ENCODE measurements at places on chromosomes 4 and X. TPM values are rescaled to one million over a fixed set of nuclear protein-coding genes. Genes with fewer than 3 reads are reported as not detected.
A peak's percentile ranks its signal among the peaks of the same experiment; 100 is the strongest.

The SPANXD gene
- not detected for polyA plus RNA-seq

The UBQLN2 gene
- 33.0 TPM for polyA plus RNA-seq

The CFAP47 gene
- polyA plus RNA-seq = not detected

The NSG1 gene
- 1.1 TPM for polyA plus RNA-seq

The ENPEP gene
- 0.08 TPM for polyA plus RNA-seq

The NWD2 gene
- not detected for polyA plus RNA-seq

The ODAPH gene
- not detected for polyA plus RNA-seq

The ENAM gene
- polyA plus RNA-seq = 0.58 TPM

The ZBED1 gene
- polyA plus RNA-seq = 14.4 TPM

The MAGEA1 gene
- not detected for polyA plus RNA-seq

DNA sequence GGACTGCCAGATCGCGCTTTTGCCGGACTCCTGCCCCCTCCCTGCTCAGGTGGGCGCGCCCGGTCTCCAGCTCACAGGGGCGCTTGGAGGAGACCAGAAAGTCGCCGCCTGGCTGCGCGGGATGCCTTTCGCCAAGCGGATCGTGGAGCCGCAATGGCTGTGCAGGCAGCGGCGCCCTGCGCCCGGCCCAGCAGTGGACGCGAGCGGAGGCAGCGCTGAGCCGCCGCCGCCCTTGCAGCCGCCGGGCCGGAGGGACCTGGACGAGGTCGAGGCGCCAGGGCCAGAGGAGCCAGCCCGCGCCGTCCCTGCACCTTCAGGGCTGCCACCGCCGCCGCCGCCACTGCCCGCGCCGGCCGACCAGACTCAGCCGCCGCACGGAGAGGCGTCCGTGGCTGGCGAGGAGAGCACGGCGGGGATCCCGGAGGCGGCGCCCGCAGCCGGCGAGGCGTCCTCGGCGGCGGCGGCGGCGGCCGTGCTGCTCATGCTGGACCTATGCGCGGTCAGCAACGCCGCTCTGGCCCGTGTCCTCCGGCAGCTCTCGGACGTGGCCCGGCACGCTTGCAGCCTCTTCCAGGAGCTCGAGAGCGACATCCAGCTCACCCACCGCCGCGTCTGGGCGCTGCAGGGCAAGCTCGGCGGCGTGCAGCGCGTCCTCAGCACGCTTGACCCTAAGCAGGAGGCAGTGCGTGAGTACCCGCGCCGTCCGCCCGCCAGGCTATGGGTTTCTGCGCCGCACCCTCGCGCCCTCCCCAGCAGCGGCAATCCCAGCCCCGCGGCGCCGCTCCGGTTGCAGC, 834 bp downstream of the NHS start:
- peak; percentile 43 for DNase-seq

DNA sequence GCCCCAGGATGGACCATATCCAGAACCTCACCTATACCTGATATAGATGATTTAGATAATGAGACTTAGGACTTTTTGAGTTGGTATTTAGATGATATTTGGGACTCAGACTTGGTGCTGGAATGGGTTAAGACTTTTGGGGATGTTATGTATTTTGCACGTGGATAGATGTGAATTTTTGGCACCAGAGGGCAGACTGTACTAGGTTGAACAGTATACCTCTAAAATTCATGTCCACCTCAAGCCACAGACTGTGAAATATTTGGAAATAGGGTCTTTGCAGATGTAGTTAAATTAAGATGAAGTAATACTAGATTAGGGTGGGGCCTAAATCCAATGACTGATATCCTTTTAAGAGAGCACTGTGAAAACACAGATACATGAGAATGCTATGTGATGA, 15.6 kb downstream of the RBM41 start:
- peak; percentile 6 for DNase-seq

GRCh38 chr4:128301979-128302378, 14.4 kb upstream of the PGRMC2 start:
- DNase-seq = no peak

DNA sequence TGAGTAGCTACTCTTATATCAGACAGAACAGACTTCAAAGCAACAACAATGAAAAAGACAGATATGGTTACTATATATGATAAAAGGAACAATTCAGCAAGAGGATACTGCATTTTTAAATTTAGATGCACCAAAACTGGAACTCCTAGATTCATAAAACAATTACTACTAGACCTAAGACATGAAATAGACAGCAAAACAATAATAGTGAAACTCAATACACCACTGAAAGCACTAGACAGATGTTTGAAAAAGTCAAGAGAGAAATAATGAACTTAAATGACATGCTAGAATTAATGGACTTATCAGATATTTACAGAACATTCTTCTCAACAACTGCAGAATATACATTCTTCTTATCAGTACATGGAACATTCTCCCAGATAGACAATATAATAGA, 99.5 kb upstream of the ITM2A start:
- DNase-seq = no peak

- DNase-seq = no peak
Measured at GRCh38 chr4:127843704-127844600, 36.7 kb upstream of the PLK4 start.

GRCh38 chrX:74835566-74835965, 89.7 kb downstream of the NEXMIF start:
- no peak for DNase-seq

DNA sequence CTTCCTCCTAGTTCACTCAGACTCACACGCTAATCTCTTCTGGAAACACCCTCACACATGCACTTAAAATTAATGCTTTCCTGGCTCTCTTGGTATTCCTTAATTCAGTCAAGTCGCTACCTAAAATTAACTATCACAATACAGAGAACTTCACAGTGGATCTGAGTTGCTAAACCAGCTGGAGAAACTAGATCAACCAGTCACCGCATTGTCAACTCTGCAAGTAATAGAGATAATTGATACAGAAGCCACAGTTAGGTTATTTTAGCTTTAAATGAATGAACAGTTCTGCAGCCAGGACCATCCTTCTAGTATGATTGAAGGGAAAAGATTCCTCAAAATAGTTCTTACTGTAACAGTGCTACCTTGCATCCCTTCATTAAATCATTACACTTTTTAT, 6.0 kb upstream of the TBC1D9 start:
- no peak for DNase-seq

- peak; percentile 25 for DNase-seq
Measured at GRCh38 chr4:73576381-73576780, 43.9 kb downstream of the RASSF6 start.

DNA sequence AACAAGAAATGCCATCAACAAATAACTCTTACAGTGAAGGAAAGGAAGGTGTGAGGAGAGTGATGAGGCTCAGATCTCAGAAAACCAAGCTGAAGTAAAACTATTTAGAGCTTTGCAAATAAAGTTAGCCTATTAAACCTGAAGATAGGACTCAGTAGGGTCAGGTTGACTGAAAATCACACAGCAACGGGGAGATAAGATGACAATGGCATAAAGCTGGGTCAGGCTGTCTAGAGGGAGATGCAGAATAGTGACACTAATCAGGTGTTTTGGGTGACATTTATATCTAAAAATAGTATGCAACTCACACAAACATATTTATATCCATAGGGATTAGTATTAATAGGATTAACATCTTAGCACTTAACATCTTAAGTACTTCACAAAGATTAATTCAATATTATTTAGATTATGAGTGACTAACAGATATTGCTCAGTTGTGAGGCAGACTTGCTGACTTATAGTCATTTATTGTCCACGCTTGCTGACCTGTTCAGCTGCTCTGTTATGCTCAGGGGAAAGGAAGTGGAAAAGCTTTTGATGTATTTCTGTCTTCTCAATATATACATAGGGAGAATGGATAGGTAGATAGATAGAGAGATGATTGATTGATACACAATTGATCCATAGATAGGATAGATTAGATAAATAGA, 130.7 kb upstream of the GUCY1A1 start:
- DNase-seq = no peak

DNA sequence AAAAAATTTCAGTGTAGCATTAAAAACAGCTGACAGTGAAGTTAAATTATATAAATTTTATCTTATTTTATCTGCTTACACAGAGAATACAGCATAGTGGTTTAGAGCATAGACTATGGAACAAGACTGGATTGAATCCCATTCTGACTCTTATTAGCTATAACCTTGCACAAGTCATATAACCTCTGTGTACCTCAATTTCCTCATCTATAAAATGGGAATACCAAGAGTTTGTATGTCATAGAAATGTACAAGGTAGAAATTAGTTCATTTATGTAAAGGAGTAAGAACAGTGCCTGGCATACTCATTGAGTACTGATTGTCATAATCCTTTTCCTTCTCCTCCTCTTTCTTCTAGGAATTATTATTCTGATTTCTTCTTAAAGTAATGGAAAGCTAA, 25.7 kb downstream of the FAM13A start:
- DNase-seq = no peak

- no peak for DNase-seq
Measured at GRCh38 chr4:109662771-109663170, 40.5 kb downstream of the CASP6 start.

DNA sequence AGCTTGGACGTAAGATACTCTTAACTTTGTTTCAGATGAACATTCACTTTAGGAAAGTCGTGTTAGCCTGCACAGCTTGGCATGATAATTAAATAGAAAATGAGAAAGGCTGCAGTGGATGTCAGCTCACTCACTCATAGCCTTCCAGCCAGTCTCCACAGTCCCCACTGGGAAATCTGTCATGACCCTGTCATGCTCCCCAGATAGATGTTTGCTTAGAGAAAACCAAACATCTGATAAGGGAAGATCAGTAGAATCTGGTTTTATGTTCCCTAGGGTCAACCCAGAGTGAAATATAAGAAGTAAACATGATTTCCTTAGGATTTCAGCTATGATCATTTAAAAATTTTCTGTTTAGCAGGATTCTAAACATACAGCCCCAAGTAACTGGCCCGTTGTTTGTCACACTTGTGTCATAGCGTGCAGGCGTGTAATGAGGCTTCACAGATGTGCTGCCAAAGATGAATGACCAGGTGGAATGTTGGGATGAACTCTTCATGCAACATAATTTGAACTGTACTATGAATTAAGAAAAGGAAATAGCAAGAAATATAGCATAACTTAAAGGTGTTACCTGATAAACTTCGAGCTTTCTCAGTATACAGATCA, 180.1 kb downstream of the BANK1 start:
- DNase-seq = no peak

- DNase-seq = no peak
Measured at GRCh38 chr4:56723201-56723605, 42.1 kb upstream of the HOPX start.

- DNase-seq = no peak
Measured at GRCh38 chrX:69142788-69143469, 22.3 kb downstream of the PJA1 start.

GRCh38 chrX:16851421-16851820, 18.7 kb downstream of the RBBP7 start:
- no peak for DNase-seq

DNA sequence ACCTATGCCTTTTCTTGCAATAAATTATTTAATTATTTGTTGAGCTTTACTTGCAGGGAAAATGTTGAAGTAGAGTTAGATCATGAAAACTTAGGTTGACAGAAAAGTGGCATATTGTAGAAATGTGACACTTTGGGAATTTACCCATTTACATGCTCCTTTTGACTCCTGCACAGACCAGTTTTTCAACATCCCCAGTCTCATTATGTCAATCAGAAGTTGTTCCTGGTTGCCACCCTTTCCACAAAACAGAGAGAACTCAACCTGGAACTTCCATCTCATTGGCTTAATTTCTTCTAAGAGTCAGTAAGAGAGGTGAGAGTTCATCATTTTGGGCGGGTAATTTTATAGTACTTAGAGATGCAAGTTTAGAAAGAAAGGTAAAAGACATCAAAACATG, 284.6 kb upstream of the ANKRD50 start:
- DNase-seq = no peak

- DNase-seq = peak; percentile 94
Measured at GRCh38 chr4:108345862-108346817, 177.4 kb upstream of the LEF1 start.

DNA sequence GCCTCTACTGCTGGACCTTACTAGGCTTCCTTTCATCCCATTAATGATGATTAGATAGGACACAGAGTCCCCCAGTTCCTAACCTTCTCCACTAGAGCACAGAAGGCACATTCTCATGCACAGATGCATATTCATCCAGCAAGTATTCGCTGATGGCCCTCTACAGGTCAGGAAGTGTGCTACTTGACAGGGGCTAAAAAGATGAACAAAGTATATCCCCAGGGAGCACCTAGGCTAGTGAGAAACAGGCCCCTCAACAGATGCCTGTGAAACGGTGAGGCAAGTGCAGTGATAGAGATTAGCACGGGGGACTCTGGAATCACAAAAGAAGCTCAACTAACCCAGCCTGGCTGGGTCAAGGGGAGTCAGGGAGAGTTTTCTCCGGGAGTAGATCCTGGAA, 95.8 kb downstream of the MGST2 start:
- peak; percentile 25 for DNase-seq

DNA sequence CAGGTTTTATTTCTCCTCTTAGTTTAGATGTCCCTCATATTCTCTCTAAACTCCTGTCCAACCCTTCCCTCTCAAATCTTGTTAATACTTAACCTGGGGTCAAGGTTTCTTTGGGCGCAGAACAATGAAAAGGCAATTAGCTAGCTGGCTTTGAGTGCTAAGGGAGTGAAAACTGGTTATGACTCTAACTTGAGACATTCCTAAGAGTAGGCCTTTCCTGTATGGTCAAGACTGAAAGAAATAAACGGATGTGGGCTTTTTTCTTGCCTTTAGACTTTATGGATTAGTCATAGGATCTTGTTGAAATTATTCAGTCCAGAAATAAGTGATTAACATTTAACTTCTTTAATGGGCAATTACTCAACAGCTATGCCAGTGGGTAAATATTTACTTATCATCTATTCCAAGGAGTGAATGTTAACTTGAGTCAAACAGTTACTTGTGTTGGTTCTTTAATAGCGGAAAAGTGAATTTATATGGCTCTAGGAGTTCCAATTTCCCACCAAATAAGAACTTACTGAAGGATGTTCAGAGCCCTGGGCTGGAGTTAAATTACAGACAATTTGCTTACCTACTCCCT, 141.7 kb upstream of the SCML1 start:
- DNase-seq = peak; percentile 88

All from fibroblast of lung (primary cell).